ENCODE measurements at places on chromosomes 1 and 21. TPM values are rescaled to one million over a fixed set of nuclear protein-coding genes. Genes with fewer than 3 reads are reported as not detected.

TSTD1 gene
- 0.32 TPM for total RNA-seq

ZFP69 gene
- total RNA-seq: not detected

TPTE gene
- total RNA-seq: not detected

RHD gene
- not detected for total RNA-seq
